Body of pancreas (tissue), 4 donors: ENCODE measurements at places on chromosomes 3 and 15. TPM values are rescaled to one million over a fixed set of nuclear protein-coding genes. Genes with fewer than 3 reads are reported as not detected.

The BCL2A1 gene
- total RNA-seq = 16.5 TPM

DNA sequence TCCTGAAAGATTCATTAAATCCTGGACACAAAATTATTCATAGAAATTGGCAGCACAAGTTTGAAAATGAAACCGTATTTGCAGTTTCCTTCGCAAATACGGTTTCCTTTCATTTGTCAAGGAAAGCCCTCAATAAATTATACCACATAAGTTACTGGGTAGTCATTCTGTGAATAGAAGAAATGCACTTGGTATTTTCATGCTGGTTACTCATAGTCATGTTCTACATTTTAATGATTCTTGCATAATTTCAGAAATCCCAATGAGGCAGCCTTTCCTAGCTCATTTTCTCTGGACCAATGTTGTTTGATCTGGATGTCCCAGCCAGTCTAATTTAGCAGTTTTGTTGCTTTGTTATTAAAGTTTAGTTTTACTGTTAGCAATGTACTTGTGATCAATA lies 43.2 kb downstream of the MINAR1 start:
- no peak for DNase-seq

GRCh38 chr3:17605032-17605431 lies 137.4 kb downstream of the TBC1D5 start:
- no peak for DNase-seq

The GOLGA6A gene
- not detected for total RNA-seq

The EPHB3 gene
- 7.9 TPM for total RNA-seq

- no peak for DNase-seq
Observed at GRCh38 chr3:143245692-143246091, 126.1 kb downstream of the CHST2 start.

DNA sequence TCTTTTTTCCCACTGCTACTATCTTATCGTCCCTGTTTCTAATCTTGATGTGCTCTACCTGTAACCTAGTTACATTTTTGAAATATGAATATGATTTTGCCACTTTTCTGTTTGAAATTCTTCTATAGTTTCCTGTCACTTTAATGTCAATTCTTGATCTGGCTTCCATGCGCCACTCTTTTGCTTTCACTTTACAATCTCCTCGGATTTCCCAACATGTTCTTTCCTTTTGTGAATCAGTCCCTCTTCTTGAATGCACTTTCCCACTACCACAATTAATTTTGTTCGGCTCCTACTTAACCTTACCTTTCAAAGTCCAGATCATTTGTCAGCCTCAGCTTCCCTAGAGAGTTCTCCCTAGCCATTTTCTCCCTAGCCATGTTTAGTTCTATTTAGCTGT lies 8.3 kb downstream of the TIMMDC1 start:
- DNase-seq = no peak

DNA sequence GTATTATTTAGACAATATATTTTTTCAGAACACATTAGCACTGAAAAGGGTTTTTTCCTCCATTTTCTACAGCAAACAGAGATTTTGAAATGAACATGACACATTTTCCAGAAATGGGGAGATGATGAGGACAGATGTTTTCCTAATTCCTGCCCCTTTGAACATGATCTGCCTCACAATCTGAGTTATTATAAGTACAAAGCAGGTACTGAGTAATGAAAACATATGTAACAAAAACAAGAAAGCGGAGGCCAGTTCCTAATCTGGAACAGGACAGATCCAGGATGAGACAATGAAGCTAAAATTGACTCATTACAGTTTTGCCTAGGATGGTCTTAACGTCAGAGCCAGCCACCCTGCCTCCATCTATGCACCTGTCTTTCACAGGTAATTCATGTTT lies 642.8 kb upstream of the NR2F2 start:
- DNase-seq = no peak

The SNURF gene
- total RNA-seq = 9.9 TPM

The CCR8 gene
- total RNA-seq = not detected

DNA sequence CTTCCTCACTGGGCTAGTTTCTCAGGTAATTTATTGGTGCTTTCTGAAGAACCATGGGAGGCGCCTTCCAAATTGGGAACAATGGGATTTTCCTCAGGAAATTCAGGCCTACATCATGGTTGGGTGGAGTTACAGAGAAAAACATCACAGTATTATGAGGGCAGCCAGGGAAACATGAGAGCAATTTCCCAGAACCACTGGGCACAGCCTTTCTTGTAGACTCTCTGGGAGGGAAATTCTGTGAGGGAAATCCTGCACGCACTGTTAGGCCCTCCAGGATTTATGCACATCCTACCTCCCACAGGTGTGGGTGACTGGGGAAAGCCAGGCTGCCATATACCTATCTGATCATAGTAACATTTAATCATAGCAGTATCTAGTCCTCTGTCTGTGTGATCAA lies 13.2 kb downstream of the POPDC2 start:
- no peak for DNase-seq

DNA sequence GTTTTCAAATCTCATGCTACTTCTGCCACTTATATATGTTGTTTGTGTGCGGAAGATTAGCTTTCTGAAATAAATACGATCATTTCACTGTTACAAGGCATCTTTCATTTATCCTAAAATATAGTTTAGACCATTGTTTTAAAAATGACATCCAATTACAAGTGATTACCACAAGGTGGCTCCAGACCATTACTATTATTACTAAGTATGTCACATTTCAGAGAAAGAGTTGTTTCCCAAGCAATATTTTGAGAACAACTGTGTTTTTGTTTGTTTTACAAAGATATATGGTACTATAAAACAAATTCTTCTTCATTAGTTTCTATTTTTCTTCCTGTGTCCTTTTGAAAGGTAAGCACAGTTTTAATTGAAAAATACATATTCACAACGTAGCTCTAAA lies 136.0 kb upstream of the RAP2B start:
- DNase-seq = no peak

- DNase-seq = no peak
Observed at GRCh38 chr15:70113304-70113700, 15.6 kb upstream of the TLE3 start.

The PLA2G4D gene
- total RNA-seq = not detected

- no peak for DNase-seq
Observed at GRCh38 chr15:87619161-87619960, 637.2 kb downstream of the NTRK3 start.

DNA sequence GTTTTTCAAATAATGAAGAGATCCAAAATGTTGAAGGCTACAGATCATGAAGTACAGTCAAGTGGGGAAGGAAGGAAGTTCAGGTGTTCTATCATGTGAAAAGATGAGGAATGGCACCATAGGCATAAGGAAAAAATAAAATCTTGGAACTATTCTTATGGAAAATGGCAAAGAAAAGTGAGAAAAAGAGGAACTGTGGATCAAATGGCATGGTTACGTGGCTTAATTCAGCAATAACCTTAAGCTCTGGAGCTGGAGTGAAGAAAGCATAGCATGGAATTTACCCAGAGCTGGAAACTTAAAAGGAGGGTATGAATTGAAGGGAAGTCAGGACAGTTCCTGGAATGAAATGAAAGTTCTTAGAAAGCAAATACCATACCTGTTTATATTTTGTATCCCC lies 14.4 kb downstream of the ETFA start:
- no peak for DNase-seq

DNA sequence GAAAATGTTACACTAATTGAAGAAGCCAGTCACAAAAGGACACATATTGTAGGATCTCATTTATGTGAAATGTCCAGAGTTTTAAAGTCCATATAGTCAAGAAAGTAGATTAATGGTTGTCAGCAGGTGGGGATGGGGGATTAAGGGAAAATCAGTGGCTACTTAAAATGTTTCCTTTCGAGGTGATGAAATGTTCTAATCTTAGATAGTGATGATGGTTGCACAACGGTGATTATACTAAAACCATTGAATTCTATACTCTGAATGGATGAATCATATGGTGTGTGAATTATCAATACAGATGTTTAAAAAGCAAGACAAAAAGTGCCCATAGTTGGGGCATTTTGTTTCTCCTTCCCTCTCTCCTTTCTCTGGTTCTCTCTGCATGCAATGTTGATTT lies 164.6 kb downstream of the ATG7 start:
- DNase-seq = no peak

DNA sequence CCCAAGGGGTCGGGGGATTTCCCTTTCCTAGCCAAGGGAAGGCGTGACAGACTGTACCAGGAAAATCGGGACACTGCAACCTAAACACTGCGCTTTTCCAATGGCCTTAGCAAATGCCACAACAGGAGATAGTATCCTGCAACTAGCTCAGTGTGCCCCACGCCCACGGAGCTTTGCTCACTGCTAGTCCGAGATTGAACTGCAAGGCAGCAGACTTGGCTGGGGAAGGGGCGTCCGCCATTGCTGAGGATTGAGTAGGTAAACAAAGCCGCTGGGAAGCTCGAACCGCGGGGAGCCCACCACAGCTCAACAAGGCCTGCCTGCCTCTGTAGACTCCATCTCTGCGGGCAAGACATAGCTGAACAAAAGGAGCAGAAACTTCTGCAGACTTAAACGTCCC lies 72.3 kb upstream of the THRB start:
- no peak for DNase-seq

- no peak for DNase-seq
Observed at GRCh38 chr3:150407808-150408220, 284 bp upstream of the TSC22D2 start.

DNA sequence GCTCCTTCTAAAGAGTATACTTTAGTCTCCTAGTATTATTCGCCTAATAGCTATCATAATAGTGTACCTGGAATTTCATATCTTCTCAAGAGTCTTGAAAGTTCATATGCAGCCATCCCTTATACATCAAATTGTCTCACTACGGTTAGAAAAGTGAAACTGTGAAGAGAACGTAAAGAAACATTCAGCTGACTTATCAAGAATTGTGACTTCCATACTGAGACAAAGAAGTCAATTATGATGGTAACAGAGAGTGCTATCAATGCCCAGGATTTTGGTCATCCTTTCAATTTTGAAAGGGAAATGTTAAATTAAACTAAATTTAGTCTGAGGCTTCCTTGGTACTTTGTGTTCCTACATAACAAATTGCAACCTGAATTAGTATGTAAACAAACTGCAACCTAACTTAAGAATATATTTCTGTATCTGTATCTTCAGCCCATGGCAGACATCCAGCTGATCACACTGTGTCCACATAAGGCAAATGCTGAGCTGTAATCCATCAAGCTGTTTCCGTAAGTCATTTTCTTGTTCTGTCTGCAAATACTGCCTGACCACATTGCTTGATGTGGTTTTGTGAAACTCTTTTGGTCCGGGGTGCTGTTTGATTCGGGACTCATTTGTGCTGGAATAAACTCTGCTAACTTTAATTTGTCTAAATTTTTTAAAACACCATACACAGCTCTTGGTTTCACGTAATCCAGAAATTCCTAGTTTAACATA lies 469.6 kb downstream of the SI start:
- no peak for DNase-seq

The CD276 gene
- total RNA-seq = 24.6 TPM

DNA sequence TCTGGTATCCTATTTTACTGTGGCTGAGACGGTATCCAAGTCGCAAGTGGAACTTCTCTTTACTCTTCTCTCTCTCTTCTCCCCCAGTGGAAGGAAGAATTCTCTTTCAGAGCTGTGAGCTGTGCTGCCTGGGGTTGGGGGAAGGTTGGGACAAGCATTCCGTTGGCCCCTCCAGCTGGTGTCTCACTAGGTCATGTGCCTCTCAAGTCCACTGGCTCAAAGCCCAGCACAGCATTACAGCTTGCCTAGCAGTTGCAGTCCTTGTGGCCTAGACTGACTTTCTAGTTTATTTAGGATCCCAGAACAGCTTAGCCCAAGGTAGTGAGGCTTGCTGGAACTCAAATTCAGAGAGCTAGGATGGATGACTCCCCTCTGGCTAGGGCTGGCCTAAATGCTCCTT lies 76.1 kb upstream of the SPATA16 start:
- DNase-seq = no peak

DNA sequence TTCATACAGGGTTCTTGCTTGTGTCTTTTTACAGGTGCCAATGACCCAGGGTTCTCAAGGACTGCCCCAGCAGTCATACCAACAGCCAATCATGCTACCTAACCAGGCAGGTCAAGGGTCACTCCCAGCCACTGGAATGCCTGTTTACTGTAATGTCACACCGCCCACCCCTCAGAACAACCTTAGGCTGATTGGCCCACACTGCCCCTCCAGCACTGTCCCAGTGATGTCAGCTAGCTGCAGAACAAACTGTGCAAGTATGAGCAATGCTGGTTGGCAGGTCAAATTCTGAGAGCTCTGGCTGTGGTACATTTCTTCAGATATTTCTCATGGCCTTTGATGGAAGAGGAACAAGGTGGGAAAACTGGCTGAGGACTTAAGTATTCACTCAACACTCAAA lies 154.3 kb downstream of the ARPP21 start:
- no peak for DNase-seq

The TRIM42 gene
- not detected for total RNA-seq

DNA sequence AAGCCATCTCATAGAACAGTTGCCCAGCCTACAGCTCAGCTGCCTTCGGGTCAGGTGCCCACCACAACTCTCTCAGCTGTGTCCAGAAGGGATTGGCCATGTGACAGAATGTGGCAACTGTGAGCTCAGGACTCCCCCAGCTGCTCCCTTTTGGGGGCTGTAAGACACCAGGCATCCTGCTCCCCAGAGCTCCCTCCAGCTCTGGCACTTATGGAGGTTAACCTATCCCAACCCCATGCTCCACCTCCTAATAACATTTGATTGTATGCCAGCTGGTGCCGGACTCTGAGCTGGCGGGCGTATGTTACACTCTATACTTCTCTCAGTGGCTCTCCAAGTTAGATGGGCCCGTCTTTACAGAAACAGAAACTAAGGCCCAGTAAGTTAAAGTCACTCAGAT lies 222.8 kb downstream of the FAM43A start:
- no peak for DNase-seq

DNA sequence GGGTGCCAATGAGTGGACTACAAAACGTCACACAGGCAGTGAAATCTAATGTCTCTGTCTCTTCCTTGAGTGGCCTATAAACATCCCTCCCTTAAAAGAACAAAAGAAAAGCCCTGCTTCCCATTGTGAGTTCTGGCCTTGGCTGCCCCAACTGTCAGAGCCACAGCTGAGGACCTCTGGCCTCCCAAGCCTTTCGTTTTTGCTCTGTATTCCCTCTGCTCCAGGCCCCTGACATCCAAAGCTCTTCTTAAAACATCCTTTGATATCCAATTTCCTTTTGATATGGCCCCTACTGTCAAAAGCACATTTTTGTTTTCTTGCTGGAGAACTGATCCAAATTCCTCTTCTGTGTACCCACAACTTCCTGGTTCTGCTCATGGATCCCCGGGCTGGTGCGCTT lies 126.8 kb downstream of the RORA start:
- DNase-seq = no peak

DNA sequence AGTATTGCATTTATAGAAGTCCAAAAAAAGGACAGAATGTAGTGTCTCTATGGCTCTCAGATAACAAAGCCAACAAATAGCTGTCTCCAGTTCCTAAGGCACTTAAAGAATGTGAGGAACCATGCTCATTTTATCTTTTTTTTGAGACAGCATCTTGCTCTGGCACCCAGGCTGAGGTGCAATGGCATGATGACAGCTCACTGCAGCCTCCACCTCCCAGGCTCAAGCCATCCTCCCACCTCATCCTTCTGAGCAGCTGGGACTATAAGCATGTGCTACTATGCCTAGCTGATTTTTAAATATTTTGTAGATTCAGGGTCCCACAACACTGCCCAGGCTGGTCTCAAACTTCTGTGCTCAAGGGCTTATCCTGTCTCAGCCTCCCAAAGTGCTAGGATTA lies 16.1 kb downstream of the ISY1 start:
- no peak for DNase-seq

The VGLL3 gene
- 10.2 TPM for total RNA-seq

- no peak for DNase-seq
Observed at GRCh38 chr3:127538569-127538968, 52.0 kb downstream of the TPRA1 start.

The LOXL1 gene
- 14.5 TPM for total RNA-seq

The PPP2R3A gene
- 22.4 TPM for total RNA-seq
